ENCODE measurements at places on chromosomes 16 and 17.

DNA sequence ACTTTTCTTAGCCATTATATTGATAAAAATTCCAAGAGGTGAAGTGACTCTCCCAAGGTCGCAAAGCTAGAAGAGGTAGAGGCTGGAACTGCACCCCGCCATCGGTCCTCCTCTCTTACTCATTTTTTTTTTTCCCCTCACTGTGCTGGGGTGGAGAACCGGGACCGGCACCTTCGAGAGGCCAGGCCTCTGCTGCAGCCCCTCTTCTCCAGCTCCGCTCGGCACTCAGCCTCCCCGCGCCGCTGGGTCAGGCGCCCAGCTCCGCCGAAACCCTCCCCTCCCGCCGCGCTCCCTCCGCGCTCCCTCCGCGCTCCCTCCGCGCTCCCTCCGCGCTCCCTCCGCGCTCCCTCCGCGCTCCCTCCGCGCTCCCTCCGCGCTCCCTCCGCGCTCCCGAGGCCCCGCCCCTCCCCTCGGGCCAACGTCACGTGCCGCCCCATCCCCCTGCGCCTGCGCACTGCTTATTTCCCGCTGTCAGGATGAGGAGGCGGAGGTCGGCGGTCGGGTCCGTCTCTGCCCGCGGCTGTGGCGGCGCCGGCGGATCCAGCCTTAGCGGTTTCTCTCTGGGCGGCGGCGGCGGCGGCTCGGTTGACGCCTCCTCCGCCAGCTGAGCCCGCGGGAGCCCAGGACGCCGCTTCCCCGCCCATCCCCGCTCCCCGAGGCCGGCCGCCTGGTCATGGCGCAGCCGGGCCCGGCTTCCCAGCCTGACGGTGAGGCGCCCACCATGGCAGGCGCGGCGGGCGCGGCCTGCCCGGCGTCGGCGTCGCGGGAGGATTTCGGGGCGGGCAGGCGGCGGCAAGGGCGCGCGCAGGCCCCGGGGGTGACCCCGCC is at the start of gene RABEP1:
RABEP1 (plus strand) TSS at position 471 of the 828 bp plus-strand sequence; CDS start at position 674, 203 bp downstream.
- peak; percentile 93 for DNase-seq

DNA sequence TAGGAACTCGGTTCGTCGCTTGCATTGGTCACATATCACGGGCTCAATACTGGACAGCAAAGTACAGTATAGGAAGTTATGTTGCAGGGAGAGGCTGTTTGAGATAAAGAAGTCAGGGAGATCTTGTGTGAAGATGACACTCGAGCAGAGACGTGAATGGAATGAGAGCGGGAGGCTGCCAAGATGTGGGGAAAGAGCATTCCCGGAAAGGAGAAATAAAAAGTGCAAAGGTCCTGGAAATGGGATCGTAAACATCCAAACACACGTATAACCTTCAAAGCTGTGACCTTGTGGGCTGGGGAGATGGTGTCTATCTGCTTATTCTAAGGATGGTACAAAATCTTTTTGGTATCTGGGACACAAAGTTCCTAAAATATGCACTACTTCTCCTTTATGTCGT is 43.0 kb upstream of the MYOCD start:
- no peak for DNase-seq

- DNase-seq: no peak
Observed at GRCh38 chr17:81500047-81500446, 12.6 kb downstream of the ACTG1 start.

- DNase-seq: no peak
Observed at GRCh38 chr16:65967376-65967775, 399.1 kb upstream of the CDH5 start.

DNA sequence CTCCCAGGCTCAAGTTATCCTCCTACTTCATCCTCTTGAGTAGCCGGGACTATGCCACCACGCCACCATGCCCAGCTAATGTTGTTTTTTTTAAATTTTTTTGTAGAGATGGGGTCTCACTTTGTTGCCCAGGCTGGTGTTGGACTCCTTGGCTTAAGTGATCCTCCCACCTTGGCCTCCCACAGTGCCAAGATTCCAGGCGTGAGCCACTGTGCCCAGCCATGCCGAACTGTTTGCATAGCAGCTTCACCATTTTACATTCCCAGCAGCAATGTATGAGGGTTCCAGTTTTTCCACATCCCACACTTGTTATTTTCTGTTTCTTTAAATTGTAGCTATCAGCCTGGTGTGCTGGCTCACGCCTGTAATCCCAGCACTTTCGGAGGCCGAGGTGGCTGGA is 2.2 kb upstream of the CTRB1 start:
- no peak for DNase-seq

DNA sequence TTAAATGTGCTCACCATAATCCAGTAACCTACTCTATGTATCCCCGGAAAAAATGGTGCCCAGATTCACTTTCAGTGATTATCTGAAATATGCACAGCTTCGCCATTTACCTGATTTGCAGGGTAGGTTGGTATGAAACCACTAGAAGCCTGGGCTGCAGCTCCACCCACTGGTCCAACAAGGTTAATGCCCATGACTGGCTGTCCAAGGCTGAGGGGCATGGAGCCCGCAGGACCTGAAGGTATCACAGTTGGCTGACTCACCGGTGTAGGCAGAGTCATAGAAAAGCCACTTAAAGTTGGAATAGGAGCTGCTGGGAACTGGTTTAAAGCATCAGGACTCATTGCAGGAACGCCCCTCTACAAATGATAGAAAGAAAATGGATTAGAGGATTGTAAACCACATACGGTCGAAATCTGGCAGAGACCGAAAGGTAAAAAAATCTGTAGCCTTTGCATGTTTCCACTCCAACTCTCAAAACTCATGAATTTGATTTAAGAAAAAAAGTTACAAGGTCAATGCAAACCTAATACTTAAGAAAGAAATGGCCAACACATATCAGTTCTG is 38.6 kb downstream of the SYNRG start:
- DNase-seq: no peak

GRCh38 chr16:87697256-87697655 is 68.5 kb downstream of the KLHDC4 start:
- DNase-seq: no peak

DNA sequence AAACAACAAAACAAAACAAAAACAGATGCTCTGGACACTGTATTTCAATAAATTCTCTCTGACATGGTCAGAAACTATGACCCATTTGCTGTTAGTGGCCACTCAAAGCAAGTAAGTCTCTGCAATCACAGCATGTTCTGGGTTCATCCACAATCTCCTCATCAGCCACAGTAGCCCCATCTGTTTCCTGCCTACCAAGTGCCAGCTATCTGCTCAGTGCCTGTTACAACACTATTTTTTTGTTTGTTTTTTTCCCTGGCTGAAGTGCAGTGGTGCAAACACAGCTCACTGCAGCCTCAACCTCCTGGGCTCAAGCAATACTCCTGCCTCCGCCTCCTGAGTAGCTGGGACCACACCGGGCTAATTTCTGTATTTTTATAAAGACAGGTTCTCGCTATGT is 137.9 kb downstream of the SOX9 start:
- DNase-seq: no peak

DNA sequence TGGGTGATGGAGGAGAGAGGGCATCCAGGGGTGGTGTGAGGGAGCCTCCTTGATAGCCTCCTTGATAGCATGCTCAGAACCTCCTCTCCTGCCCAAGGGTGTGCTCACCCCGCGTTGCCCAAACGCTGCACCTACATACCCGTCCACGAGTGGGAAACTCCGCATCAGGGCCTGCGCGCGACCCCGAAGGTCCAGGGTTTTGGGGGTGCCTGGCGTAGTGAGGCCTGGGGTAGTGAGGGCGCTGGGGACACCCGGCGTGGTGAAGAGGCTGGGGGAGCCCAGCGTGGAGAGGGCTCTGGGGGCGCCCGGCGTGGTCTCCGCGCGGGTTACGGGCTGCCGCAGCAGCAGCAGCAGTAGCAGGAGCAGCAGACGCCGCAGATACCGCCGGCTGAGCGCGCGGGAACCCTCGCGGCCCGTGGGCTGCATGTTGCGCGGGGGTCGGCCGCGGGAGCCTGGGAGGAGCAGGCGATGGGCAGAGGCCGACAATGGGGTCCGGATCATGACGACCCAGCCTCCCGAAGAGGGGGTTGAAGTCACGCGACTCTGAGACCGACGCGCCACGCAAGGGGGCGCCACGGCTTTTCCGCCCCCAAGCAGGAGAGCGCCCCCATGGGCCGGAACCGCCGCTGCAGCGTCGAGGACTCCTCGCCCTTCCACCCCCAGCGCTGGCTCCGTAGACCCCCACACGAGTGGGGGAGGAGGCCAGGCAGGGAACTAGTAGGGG is at the start of gene DPEP3:
DPEP3 (minus strand) TSS at position 545 of the 724 bp plus-strand sequence; CDS start at position 426, 119 bp downstream.
- no peak for DNase-seq

DNA sequence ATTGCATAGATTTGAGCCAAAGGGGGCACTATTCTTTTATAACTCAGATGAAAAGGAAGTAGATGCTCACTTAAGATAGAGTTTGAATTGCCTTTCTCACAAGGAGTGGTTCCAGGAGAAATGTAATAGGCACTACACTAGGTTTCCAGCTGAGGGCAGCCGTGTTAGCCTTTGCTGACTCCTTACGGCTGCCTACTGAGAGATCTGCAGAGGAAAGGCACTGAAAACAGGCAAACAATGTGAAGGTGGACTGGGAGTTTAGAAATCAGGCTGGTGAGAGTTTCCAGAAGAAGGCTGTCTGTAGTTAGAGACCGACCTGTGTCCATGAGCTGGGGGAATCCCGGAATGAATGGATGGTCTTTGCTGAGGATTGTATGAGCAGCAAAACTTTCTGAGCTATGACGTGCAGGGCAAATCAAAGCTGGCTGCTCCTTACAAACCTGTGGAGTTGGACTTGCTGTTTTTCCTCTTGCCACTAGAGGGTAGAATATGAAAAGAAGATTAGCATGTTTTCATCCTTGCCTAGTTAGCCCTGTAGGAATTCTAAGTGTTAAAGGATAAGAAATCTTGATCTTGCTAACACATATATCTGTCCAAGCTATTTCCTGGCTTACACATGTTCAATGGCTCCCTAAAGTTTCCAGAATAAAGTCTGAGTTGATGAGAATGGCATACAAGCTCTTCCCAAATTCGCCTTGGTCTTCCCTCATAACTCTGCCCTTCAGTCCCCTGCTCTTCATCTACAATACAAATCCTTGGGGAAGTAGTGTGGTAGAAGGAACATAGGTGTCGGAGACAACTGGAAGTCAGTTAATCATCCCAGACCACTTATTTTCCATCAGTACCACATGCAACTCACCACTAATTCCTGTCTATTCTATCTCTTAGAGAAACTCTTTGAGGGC is 20.1 kb upstream of the TAOK1 start:
- DNase-seq: peak; percentile 75

GRCh38 chr17:43533699-43534098 is 12.4 kb downstream of the ETV4 start:
- no peak for DNase-seq

DNA sequence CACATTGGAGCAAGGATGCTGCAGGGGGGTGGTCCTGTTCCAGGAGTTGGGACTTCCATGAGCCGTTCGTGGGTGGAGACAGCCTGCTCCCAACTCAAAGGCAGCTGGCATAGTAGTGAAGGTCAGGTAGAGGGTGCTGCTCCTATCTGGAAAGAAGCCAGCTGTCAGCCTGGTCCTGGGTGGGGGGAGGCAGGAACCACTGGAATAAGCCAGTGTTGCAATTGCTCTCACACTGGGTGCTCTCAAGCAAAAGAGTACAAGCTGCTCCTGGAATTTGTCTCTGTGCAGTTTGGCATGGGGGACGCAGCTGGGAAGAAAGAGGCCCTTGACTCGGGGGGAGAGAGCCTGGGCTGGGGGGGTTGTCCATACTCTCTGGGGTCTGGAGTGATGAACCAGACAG is 8.7 kb downstream of the CACNG5 start:
- no peak for DNase-seq

GRCh38 chr17:34647511-34647910 is 68.1 kb downstream of the TMEM132E start:
- no peak for DNase-seq

DNA sequence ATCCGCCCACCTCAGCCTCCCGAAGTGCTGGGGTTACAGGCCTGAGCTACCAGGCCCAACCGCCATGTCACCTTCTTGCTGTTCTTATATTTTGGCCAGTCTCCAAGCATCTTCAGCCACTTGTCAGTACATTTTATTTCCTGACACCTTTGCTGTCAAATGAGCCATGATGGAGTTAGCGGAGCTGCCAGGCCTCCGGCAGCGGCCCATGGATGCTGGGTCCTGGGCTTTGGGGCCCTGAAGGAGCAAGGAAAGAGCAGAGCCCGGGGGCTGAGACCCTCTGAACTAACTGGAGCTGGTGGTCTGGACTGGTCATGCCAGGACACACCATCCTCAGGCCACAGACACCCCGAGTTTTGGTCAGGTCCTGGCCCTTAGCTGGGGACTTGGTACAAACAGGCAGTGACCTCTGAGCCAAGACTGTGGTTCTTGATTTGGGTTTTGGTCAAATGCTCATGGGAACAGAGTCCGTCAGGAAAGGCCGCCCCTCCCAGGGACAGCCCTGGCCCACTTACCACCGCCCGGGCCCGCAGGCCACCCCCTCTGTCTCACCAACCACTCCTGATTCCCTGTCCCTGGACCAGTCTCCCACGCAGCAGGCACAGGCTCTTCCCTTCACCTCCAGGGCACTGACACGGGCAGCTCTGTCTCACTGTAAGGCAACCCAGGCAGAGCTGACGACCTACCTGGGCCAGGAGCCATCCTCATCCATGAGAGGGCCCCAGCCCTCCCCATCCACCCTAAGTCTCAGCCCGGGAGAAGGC is 42.0 kb downstream of the TNFRSF13B start:
- DNase-seq: no peak

DNA sequence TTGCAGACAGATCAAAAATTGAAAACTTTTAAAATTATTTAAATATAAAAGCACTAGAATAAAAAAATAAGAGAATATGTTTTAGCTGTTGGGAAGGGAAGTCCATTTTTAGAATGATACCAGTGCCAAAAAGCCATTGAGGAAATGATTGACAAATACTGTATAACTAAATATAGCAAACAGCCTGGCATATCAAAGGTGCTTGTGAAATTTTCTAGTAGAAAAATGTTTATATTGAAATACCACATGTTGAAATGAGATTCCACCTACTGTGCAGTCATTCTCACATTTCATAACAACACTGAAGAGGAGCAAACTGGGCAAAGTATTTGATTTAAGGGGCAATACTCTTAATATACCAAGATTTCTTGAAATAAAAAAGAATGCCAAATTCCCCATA is 183.5 kb downstream of the PHKB start:
- no peak for DNase-seq

All from left hindlimb (tissue), 1 donor.